ENCODE measurements at places on chromosomes 5 and 9.

DNA sequence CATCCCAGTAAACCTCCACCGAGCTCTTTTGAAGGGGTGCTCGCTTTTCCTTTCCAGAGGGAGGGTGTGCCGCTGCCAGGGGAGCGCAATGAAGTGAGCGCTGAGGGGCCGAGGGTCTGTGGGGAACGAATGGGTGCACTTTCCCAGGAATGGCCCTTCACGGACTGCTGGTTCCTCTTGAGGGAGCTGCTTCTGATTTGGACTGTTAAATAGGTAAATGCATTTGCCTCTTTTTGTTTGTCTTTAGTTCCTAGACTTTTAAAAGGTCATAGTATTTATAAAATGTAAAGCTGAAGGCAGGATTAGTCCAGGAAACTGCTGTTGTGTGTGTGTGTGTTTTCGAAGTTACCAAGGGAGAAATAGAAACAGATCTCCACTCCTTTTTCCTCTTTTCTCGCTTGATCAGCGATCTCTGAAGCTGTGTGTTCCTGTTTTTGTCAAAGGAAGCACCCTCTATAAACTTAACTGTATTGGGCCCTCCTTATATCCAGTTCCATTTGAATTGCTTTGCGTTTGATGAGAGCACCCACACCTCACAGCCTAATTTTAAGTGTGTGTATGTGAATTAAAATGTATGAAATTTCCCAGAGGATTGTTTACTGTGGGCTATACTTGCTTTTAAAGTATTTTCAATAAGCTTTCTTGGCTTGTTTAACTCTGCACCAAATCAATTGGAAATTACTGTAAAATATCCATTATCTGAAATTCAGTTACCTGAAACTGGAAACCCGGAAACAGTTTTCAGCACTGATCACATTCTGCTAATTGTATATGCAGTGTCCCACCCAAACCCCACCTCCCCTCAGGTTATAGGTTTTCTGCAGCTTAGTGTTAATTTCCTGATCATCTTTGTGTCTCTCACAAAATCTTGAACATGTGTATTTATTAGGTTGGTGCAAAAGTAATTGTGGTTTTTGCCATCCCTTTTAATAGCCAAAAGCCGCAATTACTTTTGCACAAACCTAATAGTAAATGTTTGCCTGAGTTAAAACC lies 966 bp downstream of the SNX2 start:
- no peak for DNase-seq

GRCh38 chr9:127241354-127241753 lies 23.2 kb upstream of the GARNL3 start:
- no peak for DNase-seq

GRCh38 chr5:40985501-40985900 lies 76.2 kb downstream of the C7 start:
- DNase-seq = no peak

- DNase-seq = no peak
Measured at GRCh38 chr5:133884569-133885311, 83.7 kb downstream of the C5orf15 start.

- DNase-seq = no peak
Measured at GRCh38 chr5:140220032-140220697, 45.2 kb downstream of the CYSTM1 start.

DNA sequence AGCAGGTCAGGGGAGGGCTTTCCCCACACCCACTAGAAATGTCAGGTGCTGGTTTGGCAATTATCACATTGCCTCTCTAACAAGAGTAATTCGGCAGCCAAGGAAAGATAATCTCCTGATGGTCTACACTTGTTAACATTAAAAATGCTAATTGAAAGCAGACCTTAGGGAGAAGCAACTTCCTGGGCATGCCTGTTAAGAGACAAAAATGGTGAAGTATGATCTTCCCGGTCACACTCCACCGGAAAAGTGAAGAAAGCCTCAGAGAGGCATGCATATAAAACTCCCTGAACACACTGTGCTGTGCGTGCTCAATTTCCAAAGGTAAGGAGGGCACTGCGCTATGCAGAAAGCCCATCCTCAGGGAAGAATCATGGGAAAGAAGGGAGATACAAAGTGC lies 244.3 kb downstream of the FAM170A start:
- DNase-seq = no peak

DNA sequence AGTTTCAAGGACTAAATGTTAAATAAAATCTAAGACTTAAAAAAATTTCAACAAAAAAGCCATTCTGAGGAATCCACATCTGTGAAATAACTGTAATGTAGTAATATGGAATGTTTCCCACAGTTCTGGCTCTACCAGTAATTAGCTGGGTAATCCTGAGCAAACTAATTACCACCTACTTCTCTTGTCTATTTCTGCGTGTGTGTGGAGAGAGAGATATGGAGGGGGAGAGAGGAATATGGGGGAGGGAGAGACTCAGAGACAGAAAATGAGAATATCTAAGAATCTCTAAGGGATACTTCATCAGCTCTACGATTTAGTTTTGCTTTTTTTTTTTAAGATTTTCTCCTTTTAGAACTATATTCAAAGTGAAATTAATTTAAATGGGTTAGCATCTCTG lies 28.0 kb downstream of the TBCA start:
- DNase-seq = no peak

DNA sequence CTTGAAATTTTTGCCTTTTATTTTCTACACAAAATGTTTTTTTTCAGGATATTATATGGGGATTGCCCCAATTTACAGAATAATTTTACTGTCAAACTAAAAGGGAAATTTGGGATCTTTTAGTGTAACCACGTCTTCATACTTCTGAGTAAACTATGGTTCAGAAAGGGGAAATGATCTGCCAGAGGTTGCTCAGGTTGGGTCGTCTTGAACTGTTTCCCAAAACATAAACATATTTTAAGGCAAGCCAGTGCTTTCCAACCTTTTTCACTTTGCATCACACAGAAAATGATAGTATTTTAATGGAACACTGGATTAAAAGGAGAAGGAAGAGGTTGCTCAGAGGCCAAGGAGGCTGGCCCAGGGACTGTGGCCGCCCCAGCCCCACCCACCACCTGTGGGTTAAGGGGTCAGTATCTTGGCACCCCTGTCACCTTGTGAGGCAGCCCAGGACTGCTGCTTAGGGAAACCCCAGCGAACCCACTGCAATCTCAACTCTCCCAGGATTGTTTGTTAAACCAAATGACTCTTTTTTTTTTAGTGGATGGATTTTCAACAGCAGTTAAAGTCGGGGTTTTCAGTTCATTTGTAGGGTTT lies 142.7 kb upstream of the DHFR start:
- no peak for DNase-seq

DNA sequence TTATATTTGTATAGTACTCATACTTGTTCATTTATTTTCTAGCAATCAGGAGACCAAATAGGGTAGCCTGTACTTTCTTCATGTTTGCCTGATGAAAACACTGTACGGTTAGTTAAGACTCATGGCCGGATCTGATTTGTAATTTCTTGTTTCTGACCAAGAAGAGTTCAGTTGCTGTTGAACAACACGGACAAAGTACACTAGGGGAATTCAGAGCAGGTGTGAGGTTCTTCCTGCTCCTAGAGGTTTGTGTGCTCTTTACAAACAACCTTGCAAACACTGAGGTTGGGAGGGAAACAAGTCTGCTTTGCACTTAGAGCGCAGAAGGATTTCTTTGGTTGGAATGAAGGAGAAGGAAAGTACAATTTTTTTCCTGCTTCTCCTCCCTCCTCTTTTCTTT lies 69.7 kb downstream of the TRIO start:
- no peak for DNase-seq

- no peak for DNase-seq
Measured at GRCh38 chr9:93891549-93892310, 63.4 kb downstream of the BARX1 start.

DNA sequence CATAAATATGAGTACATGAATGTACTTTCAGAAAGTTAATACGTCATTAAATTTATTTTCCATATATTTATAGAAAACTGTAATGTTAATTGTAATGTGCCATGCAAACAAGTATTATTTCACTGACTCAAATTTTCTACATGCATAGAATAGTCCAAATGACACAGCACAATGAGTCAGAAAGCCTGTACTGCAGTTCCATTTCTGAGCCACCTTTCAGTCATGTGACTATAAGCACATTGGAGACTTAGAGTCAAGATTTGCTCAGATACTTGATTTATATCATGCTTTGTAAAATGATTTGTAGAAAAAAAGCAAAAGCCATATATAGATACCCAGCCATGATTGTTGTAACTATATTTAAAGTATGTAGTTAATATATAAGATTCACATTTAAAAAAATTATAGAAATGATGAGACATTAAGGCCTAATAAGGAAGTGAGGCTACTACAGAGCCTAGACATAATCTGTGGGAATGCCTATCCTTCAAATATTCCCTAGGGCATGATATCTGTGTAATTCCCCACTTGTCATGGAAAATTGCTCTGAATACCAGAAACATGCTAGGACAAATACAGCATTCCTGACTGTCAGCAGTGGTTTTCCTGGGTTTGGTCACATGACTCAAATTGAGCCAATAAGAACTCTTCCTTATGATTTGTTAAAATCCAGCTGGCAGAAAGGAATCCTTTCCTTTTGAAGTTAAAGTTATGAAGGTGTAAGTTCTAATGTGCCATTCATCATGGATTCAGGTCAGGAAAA lies 50.0 kb downstream of the PTPRD start:
- no peak for DNase-seq

DNA sequence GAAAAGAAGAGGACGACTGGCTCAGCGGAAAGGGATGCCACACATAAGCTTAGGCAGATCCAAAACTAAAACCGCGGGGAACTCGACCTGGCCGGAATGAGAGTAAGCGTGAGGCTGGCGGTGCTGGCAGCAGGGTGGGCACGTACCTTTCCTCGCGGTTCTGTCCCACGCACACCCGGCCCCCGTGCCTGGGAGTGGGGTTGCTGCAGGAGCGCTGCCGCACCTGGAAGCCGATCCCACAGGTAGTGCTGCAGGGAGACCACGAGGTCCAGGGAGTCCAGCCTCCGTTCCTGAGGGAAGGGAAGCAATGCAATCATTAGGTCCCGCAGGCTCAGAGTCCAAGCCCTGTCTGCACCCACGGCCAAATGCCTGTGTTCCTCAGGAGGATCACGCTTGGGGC lies 427.0 kb downstream of the SEMA5A start:
- DNase-seq = no peak

DNA sequence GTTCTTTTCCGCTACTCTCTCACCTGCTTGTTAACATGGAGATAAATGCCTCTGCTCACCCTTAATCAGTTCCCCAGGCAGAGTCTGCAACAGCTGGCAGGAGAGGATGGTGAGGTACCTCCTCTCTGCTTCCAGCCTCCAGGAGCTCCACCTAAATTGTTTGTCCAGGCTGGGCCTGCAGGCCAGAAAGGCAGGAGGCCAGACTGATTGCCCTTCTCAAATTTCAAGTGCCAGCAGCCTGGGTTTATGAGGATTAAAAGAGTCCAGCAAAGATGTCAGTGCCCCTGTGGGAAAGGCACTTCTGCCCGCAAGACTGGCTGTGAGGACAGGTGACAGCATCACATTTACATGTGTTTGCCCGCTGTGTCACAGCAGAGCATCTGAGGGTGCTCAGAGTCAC lies 19.8 kb downstream of the CORO2A start:
- DNase-seq = no peak

DNA sequence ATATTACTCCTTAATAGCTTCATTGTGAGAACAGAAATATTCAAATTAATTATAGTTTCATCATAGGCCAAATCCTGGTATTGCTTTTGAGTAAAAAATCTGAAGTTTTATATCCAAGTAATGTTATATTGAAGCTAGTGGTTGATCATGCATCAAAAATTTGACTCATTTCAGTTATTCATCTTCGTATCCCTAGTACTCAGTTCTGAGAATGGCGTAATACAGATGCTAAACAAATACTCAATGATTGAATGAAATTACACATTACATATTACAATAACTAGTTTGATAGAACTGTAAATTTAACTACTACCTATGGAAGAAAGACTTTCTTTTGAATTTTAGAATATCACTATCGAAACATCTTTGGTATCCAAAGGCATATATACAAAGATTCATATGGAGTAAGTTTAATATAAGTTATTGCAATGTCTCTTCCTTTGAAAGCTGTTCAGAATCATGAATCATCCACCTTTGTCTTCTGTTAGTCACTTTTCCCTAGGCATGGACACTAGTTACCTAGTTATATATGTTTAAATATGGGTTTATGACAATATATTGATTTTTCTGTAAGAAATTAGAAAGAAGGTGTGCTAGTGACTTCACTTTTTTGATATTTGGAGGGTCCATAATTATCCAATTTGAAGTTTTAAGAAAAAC lies 5.0 kb upstream of the ZNF462 start:
- DNase-seq = no peak

- no peak for DNase-seq
Measured at GRCh38 chr5:66814146-66814991, 218.2 kb downstream of the MAST4 start.

DNA sequence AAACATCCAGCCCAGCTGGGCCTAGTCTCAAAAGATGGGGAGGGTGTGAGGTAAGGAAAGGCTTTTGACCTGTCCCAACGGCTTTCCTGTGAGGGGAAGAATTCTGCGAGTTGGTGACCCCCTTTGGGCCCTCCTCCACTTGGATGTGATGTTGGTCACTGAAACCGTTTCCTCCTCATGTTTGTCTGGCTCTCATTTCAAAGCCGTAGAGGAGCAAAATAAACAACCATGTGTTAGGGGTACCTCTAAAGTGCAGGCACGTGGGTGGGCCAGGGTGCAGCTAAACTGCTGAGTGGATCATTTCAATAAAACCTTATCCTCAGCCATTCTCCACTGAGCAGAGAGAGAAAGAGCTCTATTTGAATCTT lies 84.3 kb upstream of the MELK start:
- DNase-seq = no peak

DNA sequence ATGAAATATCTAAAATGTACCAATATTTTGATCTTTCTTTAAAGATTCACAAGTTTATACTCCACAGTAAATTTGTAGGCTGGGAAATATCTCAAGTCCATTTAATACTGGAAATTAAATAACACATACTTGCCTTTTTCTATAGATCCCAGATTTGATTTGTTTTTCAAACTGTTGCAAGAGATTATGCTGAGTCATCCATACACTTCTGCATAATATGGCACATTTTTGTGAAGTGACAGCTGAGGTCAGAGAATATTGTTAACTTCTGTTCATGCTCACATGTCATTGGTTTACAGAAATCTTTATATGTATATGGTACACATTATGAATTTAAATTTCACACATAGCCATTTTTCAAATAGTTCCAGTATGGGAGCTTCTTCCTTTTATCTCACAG lies 1066.3 kb upstream of the NUDT12 start:
- no peak for DNase-seq

GRCh38 chr5:108481355-108481931 lies 99.5 kb upstream of the FBXL17 start:
- DNase-seq = no peak

DNA sequence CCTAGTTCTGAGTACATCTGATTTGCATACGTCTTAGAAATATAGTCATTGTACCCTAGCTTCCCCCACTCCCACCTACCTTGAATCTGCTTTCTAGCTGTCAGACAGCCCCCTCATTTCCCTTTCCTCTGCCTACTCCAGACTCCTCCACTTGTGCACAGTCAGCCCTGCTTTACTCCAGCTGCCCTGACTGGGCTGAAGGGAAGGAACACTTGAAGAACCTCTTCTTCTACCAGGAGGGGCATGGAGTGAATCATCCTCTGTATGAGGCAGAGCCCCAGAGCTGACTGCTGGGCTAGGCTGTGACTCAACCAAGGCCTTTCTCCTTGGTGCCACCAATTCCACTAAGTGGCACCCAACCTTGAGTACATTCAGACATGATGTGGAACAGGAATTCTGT lies 18.1 kb upstream of the ZFR start:
- DNase-seq = no peak
